Upper lobe of right lung (tissue), 1 donor: ENCODE measurements at places on chromosomes 13 and 19. TPM values are rescaled to one million over a fixed set of nuclear protein-coding genes. Genes with fewer than 3 reads are reported as not detected.

Gene JAK3
- total RNA-seq, result 15.1 TPM

Gene PINLYP
- 4.7 TPM for total RNA-seq

DNA sequence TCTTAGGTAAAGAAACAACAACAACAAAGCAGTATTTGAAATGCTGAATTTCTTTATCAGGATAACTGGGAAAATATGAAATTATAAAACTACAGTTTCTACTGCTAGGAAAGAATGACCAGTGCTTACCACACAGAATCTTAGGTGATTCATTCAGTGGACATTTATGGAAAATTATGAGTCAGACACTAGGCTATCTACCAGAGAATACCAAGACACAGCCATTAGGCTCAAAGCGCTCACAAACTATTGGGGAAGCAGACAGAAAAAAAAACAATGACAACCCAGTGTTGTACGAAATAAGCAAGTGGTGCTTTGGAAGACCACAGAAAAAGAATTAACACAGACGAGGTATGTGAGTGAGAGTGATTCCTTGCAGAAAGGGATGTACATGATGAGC is 1019.5 kb downstream of the PCDH9 start:
- no peak overlapping the region for H3K27ac ChIP-seq
- H3K36me3 ChIP-seq, result no peaks in the 10 kb centered on the region
- H3K4me3 ChIP-seq, result no peak overlapping the region
- no peaks in the 10 kb centered on the region for H3K4me1 ChIP-seq
- H3K27me3 ChIP-seq, result no peaks in the 10 kb centered on the region

GRCh38 chr13:44971656-44972595 is 17.3 kb downstream of the NUFIP1 start:
- no peak overlapping the region for H3K4me3 ChIP-seq
- H3K36me3 ChIP-seq, result peaks cover 3% of the 10 kb centered on the region
- H3K4me1 ChIP-seq, result peaks cover 10% of the 10 kb centered on the region
- no peak for DNase-seq

Gene GPR12
- not detected for total RNA-seq

Gene NOTCH3
- total RNA-seq, result 67.9 TPM

Gene NDUFB7
- 113 TPM for total RNA-seq

- no peak overlapping the region for H3K27ac ChIP-seq
- peaks cover 15% of the 10 kb centered on the region for H3K4me1 ChIP-seq
- H3K27me3 ChIP-seq, result no peaks in the 10 kb centered on the region
- peaks cover 3% of the 10 kb centered on the region for H3K36me3 ChIP-seq
- no peak overlapping the region for H3K4me3 ChIP-seq
- no peak for DNase-seq
Measured at GRCh38 chr13:112795277-112795676, 105.4 kb downstream of the ATP11A start.

- H3K27me3 ChIP-seq, result no peaks in the 10 kb centered on the region
- peak; percentile 84 for DNase-seq
- peaks cover 40% of the 10 kb centered on the region for H3K4me1 ChIP-seq
- no peaks in the 10 kb centered on the region for H3K36me3 ChIP-seq
Measured at GRCh38 chr19:45645631-45646344, 6.6 kb upstream of the EML2 start.

Gene KIR2DL1
- 0.58 TPM for total RNA-seq

Gene ZNF578
- 1.5 TPM for total RNA-seq

Gene ZFP28
- 7.1 TPM for total RNA-seq

GRCh38 chr13:21723807-21724505 is 53.1 kb downstream of the FGF9 start:
- H3K4me3 ChIP-seq, result no peak overlapping the region
- no peaks in the 10 kb centered on the region for H3K36me3 ChIP-seq
- no peaks in the 10 kb centered on the region for H3K27me3 ChIP-seq
- H3K4me1 ChIP-seq, result no peaks in the 10 kb centered on the region
- no peak overlapping the region for H3K27ac ChIP-seq

DNA sequence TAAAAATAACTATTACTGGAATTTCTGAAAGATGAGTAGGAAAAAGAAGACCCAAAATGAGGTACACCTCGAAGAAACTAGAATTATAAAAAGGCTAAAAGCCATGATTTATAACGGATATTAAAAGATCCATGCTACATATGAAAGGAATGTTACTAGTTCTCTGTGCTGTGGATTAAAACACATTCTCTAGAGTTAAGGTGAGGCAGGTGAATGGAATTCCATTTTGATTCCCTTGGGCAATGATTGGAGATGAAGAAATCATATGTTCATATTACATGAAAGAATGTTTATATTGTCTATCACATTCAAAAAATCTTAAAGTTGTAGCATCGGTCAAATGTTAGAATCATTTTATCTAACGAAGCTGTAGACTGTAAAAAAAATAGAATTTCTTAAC is 783.7 kb downstream of the PCDH9 start:
- no peaks in the 10 kb centered on the region for H3K27me3 ChIP-seq
- H3K27ac ChIP-seq, result no peak overlapping the region
- no peak for DNase-seq
- no peaks in the 10 kb centered on the region for H3K4me1 ChIP-seq
- H3K4me3 ChIP-seq, result no peak overlapping the region

DNA sequence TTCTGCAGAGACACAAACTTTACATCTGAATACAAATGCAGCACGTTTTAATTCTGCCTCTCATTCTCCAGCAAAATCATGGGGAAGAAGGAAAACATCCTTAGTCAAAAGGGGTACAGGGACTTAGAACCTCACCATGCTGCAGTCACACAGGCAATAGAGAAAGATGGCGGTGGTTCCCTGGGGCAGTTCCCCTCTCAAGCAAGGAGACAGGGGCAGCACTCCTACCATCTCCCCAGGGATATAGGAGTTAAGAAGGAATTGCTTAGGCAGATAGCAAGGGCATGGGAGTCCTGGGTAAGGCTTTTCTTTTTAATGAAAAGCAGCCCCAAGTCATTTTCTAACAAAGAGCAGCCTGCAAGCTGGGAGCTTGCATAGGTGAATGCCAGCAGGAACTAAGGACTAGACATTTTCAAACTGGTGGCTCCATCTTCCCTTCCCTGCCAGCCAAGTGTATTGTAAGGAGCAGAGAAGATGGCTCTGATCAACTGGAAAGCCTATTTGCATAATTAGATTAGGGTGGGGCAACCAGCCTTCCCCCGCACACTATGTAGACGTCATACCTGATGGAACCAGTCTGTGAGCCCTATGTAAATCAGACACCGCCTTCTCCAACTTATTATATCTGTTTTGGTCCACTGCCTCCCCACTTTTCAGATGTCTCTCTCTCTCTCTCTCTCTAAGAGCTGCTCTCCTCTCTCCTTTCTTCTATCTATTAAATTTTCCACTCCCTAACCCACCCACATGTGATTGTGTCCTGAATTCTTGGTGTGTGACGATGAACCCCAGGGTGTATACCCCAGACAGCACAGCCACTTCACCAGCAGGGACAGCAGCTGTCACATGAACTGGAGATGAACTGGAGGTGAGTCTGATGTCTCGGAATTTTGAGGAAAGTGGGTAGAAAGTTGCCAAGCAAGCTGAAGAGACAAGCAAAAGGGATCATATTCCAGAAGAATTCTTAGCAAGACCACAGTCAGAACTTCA is 514.5 kb downstream of the IRS2 start:
- no peaks in the 10 kb centered on the region for H3K27me3 ChIP-seq
- H3K4me3 ChIP-seq, result no peak overlapping the region
- H3K36me3 ChIP-seq, result no peaks in the 10 kb centered on the region
- no peaks in the 10 kb centered on the region for H3K4me1 ChIP-seq

GRCh38 chr19:55310498-55310897 is 14.6 kb downstream of the TMEM150B start:
- H3K27ac ChIP-seq, result no peak overlapping the region
- no peaks in the 10 kb centered on the region for H3K4me1 ChIP-seq
- H3K36me3 ChIP-seq, result no peaks in the 10 kb centered on the region
- H3K4me3 ChIP-seq, result no peak overlapping the region

Gene SACS
- 7.0 TPM for total RNA-seq

Gene CLDN10
- total RNA-seq, result 2.2 TPM

Gene CCDC194
- 2.0 TPM for total RNA-seq

- no peaks in the 10 kb centered on the region for H3K27me3 ChIP-seq
- H3K27ac ChIP-seq, result no peak overlapping the region
- no peak for DNase-seq
- no peaks in the 10 kb centered on the region for H3K4me1 ChIP-seq
Measured at GRCh38 chr19:13353625-13354024, 152.7 kb downstream of the CACNA1A start.

Gene ZNF235
- total RNA-seq, result 6.5 TPM

GRCh38 chr19:15072930-15073647 is 8.9 kb upstream of the OR1I1 start:
- no peaks in the 10 kb centered on the region for H3K4me1 ChIP-seq
- H3K27ac ChIP-seq, result no peak overlapping the region
- peaks cover 3% of the 10 kb centered on the region for H3K27me3 ChIP-seq
- H3K36me3 ChIP-seq, result no peaks in the 10 kb centered on the region

DNA sequence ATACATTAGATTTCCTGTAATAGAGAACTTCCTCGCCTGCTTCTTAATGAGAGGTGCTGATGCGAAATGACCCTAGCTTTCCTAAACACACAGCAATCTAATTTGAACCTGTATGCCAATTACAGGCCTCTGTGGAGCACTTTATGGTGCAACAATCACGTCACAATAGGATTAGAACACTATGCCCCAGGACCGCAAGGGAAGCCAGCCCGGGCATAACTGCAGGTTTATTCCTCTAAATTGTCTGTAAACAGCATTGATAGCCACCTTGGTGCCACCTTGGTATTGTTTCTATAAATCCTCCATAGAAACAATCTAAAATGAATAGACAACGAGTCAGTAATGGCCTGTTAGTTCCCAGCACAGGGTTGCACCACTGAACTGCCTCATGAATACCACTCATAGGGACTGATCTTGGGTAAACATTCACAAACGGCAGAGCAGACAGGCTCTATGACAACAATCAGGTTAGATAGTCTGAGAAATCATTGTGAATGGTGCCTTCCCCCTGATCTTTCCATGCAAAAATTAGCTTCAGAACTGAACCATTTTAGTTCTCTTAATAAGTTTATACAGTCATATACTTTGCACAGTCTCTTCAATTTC is 182.5 kb upstream of the OBI1 start:
- no peak overlapping the region for H3K27ac ChIP-seq
- no peaks in the 10 kb centered on the region for H3K27me3 ChIP-seq
- no peaks in the 10 kb centered on the region for H3K36me3 ChIP-seq
- H3K4me3 ChIP-seq, result no peak overlapping the region
- H3K4me1 ChIP-seq, result no peaks in the 10 kb centered on the region
- no peak for DNase-seq

Gene NKPD1
- total RNA-seq, result not detected

Gene ZNF536
- 0.09 TPM for total RNA-seq

DNA sequence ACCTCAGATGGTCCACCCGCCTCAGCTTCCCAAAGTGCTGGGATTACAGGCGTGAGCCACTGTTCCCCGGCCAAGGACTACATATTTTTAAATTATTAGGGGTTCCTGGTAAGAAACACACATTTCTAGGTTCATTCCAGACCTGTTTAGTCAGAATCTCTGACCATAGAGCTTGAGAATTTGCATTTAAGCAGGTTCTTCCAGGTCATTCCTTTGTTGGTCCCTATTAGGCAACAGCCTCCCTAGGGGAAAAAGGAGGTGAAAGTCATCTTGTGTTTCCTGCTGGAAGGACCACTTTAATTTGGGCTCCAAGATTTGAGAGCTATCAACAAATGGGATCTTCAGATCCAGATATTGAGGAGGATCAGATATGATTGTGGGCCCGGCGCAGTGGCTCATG is 16.3 kb downstream of the S1PR2 start:
- no peaks in the 10 kb centered on the region for H3K4me1 ChIP-seq
- no peak for DNase-seq
- H3K4me3 ChIP-seq, result no peak overlapping the region
- no peak overlapping the region for H3K27ac ChIP-seq
- no peaks in the 10 kb centered on the region for H3K36me3 ChIP-seq

GRCh38 chr13:111247552-111247951 is 72.9 kb upstream of the TEX29 start:
- no peaks in the 10 kb centered on the region for H3K27me3 ChIP-seq
- no peak overlapping the region for H3K27ac ChIP-seq
- H3K4me3 ChIP-seq, result no peak overlapping the region
- peaks cover 62% of the 10 kb centered on the region for H3K36me3 ChIP-seq

DNA sequence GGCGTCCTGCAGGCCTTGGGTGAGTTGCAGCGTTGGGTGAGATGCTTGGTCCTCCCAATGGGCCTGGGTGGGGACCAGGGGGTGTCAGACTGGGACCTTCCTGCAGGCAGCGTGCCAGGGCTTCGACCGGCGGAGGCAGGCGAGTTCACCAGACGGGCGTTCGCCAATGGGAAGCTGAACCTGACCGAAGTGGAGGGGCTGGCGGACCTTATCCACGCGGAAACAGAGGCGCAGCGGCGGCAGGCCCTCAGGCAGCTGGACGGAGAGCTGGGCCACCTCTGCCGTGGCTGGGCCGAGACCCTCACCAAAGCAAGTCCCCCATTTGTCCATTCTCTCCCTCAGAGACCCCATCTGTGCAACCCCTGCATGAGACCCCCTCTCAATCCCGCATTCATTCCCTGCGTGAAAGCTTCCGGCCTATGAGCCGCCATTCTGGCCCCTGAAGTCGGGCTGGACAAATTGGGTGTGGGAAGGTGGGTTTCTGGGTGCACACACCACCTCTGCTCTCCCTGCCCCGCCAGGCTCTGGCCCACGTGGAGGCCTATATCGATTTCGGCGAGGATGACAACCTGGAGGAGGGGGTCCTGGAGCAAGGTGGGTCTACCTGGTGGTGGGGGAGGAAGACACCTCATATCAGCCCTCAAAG is 1.2 kb downstream of the GTPBP3 start:
- H3K4me3 ChIP-seq, result peak overlapping the region; percentile 95
- H3K4me1 ChIP-seq, result peaks cover 24% of the 10 kb centered on the region
- no peak overlapping the region for H3K27ac ChIP-seq
- H3K27me3 ChIP-seq, result no peaks in the 10 kb centered on the region
- no peaks in the 10 kb centered on the region for H3K36me3 ChIP-seq
- DNase-seq, result no peak

Gene SBK2
- not detected for total RNA-seq

GRCh38 chr13:80679423-80679822 is 338.5 kb upstream of the SPRY2 start:
- no peaks in the 10 kb centered on the region for H3K4me1 ChIP-seq
- no peak overlapping the region for H3K27ac ChIP-seq
- H3K36me3 ChIP-seq, result no peaks in the 10 kb centered on the region
- H3K4me3 ChIP-seq, result no peak overlapping the region

DNA sequence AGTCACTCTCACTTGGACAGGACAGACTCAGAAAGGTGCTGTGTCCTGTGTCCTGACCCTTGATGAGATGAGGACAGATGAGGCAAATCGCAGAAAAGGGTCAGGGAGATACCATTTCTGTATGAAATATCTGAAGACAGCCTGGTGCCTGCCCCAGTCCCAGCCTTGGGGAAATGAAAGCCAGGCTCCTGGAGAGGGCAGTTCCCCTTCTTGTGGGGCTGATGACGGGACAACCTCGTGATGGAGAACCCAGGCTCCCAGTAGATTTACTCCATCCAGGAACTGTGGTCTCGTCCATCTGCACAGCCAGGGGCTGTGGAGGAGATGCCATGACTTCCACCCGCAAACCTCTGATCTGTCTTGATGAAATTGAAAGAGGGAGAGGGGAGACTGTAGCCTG is 13.8 kb downstream of the LILRB1 start:
- DNase-seq, result peak; percentile 70
- H3K4me3 ChIP-seq, result no peak overlapping the region
- H3K4me1 ChIP-seq, result no peaks in the 10 kb centered on the region

- no peak overlapping the region for H3K27ac ChIP-seq
- H3K4me3 ChIP-seq, result peak overlapping the region; percentile 54
- DNase-seq, result peak; percentile 86
- H3K36me3 ChIP-seq, result no peaks in the 10 kb centered on the region
Measured at GRCh38 chr19:4636151-4636717, 3.1 kb upstream of the TNFAIP8L1 start.

- H3K4me3 ChIP-seq, result no peak overlapping the region
- no peaks in the 10 kb centered on the region for H3K36me3 ChIP-seq
- H3K27me3 ChIP-seq, result no peaks in the 10 kb centered on the region
- no peaks in the 10 kb centered on the region for H3K4me1 ChIP-seq
Measured at GRCh38 chr13:109454167-109454917, 332.0 kb downstream of the IRS2 start.
